Breast epithelium (tissue), 4 donors: ENCODE measurements at places on chromosomes 3 and 15. TPM values are rescaled to one million over a fixed set of nuclear protein-coding genes. Genes with fewer than 3 reads are reported as not detected.

DNA sequence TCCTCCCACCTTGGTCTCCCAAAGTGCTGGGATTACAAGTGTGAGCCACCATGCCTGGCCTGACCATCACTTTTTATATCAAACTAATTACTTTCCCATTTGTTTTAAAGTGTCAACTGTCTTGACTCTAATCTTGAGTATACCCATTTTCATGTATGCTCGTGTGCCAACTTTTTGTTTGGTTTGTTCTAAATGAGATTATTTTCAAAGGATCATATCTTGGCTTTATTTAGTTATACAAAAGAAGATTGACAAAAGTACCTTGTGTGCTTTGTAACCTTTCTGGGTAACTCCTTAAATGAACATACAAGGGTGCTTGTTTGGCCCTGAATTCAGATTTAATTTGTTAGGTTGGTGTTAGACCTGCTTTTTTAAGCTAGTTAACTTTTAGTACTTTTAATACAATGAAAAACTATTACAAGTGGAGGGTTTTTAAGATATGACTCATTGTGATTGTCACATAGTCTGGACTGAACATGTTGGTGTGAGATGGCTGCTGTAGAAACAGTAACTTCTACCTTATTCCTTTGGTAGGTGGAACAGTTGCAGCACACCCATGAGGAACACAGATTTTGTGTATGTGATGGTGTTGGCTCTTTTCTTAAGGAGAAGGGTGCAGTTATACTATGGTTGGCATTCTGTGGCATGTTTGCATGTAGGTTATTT is 10.7 kb downstream of the KIF23 start:
- no peaks in the 10 kb centered on the region for H3K27me3 ChIP-seq
- no peak for DNase-seq
- H3K27ac ChIP-seq: no peak overlapping the region
- H3K4me3 ChIP-seq: no peak overlapping the region
- no peaks in the 10 kb centered on the region for H3K36me3 ChIP-seq

DNA sequence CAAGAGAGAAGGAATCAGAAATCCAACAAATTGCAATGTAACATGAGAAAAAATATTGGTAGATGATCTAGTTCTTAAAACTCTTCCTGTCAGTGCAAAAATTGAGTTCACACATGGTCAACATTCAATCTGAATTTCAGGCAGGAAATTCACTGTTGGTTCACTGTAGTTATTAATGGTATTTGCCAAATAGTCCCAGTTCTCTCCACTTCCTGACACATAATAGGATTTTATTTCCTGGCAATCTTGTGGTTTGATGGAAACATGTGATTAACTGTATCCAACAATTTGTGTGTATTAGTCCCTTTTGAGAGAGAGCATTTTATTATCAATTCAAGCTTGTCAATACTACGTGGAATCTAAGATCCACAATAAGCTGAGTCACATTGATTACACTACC is 1103.1 kb downstream of the ROBO2 start:
- no peaks in the 10 kb centered on the region for H3K4me1 ChIP-seq
- H3K27me3 ChIP-seq: no peaks in the 10 kb centered on the region
- no peak overlapping the region for H3K27ac ChIP-seq
- no peaks in the 10 kb centered on the region for H3K36me3 ChIP-seq

GRCh38 chr3:173624086-173624485 is 226.5 kb downstream of the NLGN1 start:
- H3K4me3 ChIP-seq: no peak overlapping the region
- H3K27me3 ChIP-seq: no peaks in the 10 kb centered on the region
- no peaks in the 10 kb centered on the region for H3K4me1 ChIP-seq
- DNase-seq: no peak

DNA sequence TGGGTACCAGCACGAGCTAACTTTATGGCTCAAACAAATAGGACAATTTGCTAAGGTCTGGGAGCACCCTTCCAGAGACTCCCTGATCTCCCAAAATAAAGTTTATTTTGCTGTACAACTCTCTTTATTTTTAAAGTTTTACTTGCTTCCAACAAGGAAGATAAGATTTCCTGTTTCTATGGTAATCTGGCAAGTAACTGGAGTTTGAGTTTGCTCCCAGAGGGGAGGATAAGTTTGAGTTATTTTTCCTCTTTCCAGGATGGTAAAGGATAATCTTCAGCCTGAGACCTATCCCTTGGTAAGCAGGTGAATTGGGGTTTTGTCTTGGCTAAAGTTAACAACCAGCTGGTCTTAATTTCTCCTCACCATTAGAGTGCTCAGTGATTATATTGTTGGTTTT is 1019.4 kb upstream of the ALCAM start:
- H3K27ac ChIP-seq: no peak overlapping the region
- no peaks in the 10 kb centered on the region for H3K4me1 ChIP-seq
- no peaks in the 10 kb centered on the region for H3K36me3 ChIP-seq
- DNase-seq: no peak
- H3K4me3 ChIP-seq: no peak overlapping the region
- no peaks in the 10 kb centered on the region for H3K27me3 ChIP-seq

DNA sequence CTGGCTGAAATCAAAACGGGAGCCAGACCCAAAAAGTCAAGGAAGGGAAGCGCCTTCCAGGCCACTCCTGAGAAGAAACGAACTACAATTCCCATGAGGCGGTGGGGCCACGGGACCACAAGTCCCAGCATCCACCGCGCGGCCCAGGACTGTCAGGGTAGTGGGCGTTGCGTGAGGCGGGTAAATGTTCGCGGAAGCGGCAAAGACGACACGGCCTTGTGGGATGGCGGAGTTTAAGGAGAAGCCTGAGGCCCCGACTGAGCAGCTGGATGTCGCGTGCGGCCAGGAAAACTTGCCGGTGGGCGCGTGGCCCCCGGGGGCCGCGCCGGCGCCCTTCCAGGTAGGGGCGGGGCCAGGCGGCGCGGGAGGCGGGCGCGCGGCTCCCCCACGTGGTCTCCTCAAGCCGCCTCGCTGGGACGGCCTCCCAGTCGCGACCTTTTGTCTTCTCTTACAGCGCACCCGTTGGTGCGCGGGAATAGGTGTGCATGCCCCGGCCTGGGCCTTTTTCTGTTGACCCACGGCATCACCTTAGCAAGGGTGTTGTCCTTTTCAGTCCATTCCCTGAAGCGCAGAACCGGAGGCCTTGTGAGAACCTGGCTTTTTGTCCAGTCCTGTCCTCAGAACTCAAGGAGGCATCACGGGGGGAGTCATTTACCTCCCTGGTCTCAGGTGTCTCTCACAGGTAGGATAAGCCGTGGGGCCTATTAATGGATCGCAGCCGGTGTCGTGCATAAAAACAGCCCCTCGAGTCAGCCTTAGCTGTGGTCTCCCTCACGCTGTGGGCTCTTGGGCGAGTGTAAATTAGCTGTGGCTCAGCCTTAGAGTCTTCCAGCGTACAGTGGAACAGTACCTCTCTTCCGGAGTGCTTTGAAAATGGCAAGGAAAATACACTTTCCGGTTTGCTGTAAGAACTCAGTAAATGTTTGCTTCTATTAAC is at the start of gene SETMAR:
TSS of gene SETMAR (plus strand) at position 183 of the 937 bp plus-strand sequence. CDS start at position 185, 2 bp downstream.
- peak within 1 kb of the TSS; percentile 97 for H3K27ac ChIP-seq
- DNase-seq: peak; percentile 91
- no peaks in the 10 kb centered on the region for H3K27me3 ChIP-seq
- H3K36me3 ChIP-seq: no peaks in the 10 kb centered on the region

GRCh38 chr3:112097378-112097777 is 11.2 kb downstream of the C3orf52 start:
- no peaks in the 10 kb centered on the region for H3K4me1 ChIP-seq
- no peaks in the 10 kb centered on the region for H3K36me3 ChIP-seq
- H3K27ac ChIP-seq: no peak overlapping the region

DNA sequence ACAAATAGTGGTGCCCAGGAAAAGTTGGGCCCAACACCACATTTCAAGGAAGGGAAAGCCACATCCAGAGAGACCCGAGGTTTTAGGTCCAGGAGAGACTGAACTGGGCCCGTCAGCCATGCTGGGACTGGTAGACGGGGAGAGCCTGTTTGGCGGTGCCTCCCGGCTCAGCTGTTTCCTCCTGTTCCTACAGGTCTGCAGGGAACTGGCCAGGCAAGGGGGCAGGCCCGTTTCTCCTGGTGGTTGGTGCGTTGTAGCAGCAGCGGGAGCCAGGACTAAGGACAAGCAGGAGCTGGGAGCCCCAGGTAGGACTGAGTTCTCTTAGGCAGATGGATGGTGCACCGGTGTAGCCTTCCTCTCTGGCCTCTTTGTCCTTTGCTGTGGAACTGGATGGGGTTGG is 3.9 kb downstream of the PRKCD start:
- no peaks in the 10 kb centered on the region for H3K36me3 ChIP-seq
- no peak overlapping the region for H3K4me3 ChIP-seq
- H3K27ac ChIP-seq: no peak overlapping the region
- H3K27me3 ChIP-seq: no peaks in the 10 kb centered on the region

DNA sequence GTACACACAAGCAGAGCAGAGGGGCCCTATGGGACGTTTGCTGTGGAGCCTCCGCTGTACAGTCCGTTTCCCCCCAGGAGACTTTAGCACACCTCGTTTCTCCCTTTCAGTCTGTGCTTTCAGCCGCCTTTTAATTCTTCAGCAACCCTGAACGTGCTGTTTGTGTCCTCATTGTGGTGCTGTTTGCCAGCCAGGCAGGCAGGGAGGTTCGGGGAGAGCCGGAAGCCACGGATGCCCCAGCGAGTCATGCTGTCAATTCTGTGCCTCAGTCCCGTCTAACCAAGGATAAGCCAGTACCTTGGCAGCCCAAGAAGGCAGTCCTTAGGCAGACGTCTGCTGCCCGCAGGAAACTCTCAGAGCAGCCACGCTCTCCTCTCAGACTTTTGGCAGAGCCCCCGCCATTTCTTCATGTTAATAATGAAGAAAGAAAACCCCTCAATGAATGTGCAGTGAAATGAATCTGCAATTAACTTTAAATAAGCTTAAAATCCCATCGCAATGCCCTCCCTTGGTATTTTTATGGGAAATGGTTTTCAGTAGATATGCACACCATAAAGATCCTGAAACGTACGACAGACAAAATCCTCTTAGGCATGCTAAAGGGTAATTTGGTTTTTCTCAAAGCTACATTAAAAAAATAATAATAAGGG is 158.6 kb downstream of the UACA start:
- no peaks in the 10 kb centered on the region for H3K36me3 ChIP-seq
- H3K4me3 ChIP-seq: no peak overlapping the region
- no peak for DNase-seq
- H3K4me1 ChIP-seq: peaks cover 15% of the 10 kb centered on the region
- no peak overlapping the region for H3K27ac ChIP-seq

GRCh38 chr15:38532728-38533127 is 31.9 kb downstream of the RASGRP1 start:
- H3K4me1 ChIP-seq: no peaks in the 10 kb centered on the region
- no peak overlapping the region for H3K4me3 ChIP-seq
- no peaks in the 10 kb centered on the region for H3K27me3 ChIP-seq
- no peak overlapping the region for H3K27ac ChIP-seq

- peak overlapping the region; percentile 87 for H3K27ac ChIP-seq
- H3K4me1 ChIP-seq: peaks cover 3% of the 10 kb centered on the region
- DNase-seq: no peak
These were observed 1.1 kb upstream of the FBLN2 start for GRCh38 chr3:13547591-13548371.

DNA sequence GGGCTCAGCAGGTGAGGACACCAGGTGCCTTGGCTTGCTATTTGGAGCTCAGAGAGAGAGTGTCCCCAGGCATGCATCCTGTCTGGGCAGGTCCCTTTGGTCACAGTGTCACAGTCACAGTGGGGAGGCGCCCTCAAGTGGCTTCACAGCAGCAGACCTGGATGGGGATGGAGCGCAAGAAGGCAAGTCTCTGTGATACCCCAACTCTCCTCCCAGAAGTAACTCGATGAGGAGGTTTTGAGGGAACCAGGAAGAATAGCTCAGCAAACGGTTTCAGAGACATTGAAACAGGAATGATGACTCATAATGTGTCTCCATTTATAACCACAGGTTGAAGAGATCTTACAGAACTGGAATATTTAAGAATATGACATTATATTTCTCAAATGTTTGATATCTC is 66.5 kb upstream of the SH3GL3 start:
- H3K36me3 ChIP-seq: no peaks in the 10 kb centered on the region
- H3K4me1 ChIP-seq: no peaks in the 10 kb centered on the region
- no peak overlapping the region for H3K4me3 ChIP-seq
- no peak overlapping the region for H3K27ac ChIP-seq
- H3K27me3 ChIP-seq: no peaks in the 10 kb centered on the region

GRCh38 chr15:100114571-100114970 is 227.2 kb downstream of the ADAMTS17 start:
- H3K27ac ChIP-seq: peak overlapping the region; percentile 58
- H3K27me3 ChIP-seq: no peaks in the 10 kb centered on the region
- peak overlapping the region; percentile 7 for H3K4me3 ChIP-seq
- no peak for DNase-seq
- H3K36me3 ChIP-seq: no peaks in the 10 kb centered on the region

DNA sequence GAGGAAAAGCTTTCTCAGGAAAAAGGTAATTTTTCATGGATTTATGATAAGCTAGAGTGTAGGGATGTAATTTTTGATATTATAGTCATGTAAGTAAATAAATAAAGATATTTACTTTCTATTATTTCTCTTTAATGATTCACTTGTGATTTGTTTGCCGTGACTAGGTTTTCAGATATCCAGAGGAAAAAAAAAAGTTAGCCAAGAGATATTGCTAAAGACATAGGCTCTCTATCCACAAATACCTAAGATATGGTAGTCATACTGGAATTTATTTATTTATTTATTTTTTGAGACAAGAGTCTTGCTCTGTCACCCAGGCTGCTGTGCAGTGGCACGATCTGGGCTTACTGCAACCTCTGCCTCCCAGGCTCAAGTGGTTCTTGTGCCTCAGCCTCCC is 59.9 kb downstream of the AP4E1 start:
- H3K4me3 ChIP-seq: no peak overlapping the region
- peaks cover 7% of the 10 kb centered on the region for H3K36me3 ChIP-seq
- H3K4me1 ChIP-seq: no peaks in the 10 kb centered on the region
- no peak for DNase-seq
- no peak overlapping the region for H3K27ac ChIP-seq

- H3K27me3 ChIP-seq: no peaks in the 10 kb centered on the region
- no peaks in the 10 kb centered on the region for H3K36me3 ChIP-seq
- no peak overlapping the region for H3K4me3 ChIP-seq
- H3K4me1 ChIP-seq: no peaks in the 10 kb centered on the region
- no peak for DNase-seq
- peak overlapping the region; percentile 62 for H3K27ac ChIP-seq
These were observed 38.8 kb downstream of the BHLHE40 start for GRCh38 chr3:5017925-5018531.

DNA sequence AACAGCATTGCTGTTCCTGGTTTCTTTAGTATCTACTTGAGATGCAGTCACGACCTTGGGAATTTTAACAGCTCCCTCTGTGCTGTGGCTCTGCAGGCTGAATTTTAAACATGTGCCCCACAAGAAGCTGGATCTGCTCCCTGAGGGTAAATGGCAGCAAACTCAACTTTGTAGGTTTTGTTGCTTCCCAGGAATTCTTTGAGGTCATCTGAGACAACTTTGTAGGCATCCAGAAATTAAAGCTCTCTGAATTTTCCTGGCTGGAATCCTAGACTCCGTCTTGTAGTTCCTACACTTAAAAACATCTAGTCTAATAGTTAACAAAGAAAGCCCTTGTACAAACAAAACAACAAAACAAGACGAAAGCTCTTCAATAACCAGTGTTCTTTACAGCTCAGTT is 366.3 kb downstream of the FEZF2 start:
- no peaks in the 10 kb centered on the region for H3K4me1 ChIP-seq
- DNase-seq: no peak
- H3K4me3 ChIP-seq: no peak overlapping the region
- no peak overlapping the region for H3K27ac ChIP-seq

The SLC22A13 gene
- 0.48 TPM for total RNA-seq

The UNC45A gene
- total RNA-seq: 59.8 TPM

The NOX5 gene
- total RNA-seq: 1.9 TPM

The SPESP1 gene
- total RNA-seq: 6.1 TPM

The IL17RB gene
- total RNA-seq: 61.6 TPM

The FGD5 gene
- total RNA-seq: 18.7 TPM

The CEMIP gene
- total RNA-seq: 0.59 TPM

The MNS1 gene
- 2.4 TPM for total RNA-seq

The SEMA3G gene
- 70.1 TPM for total RNA-seq

The GRIP2 gene
- total RNA-seq: 0.33 TPM

The REC114 gene
- total RNA-seq: not detected

The SRGAP3 gene
- total RNA-seq: 21.5 TPM
